ENCODE measurements at places on chromosomes 11 and 22. TPM values are rescaled to one million over a fixed set of nuclear protein-coding genes. Genes with fewer than 3 reads are reported as not detected.

The C11orf21 gene
- not detected for total RNA-seq

The DTX4 gene
- total RNA-seq = 3.7 TPM

The GCAT gene
- 3.5 TPM for total RNA-seq

The PIM3 gene
- 87.4 TPM for total RNA-seq

The DRD4 gene
- total RNA-seq = 0.34 TPM

The GRK3 gene
- 3.0 TPM for total RNA-seq

The APOL5 gene
- total RNA-seq = not detected

The MS4A6E gene
- total RNA-seq = not detected

The SLC25A45 gene
- total RNA-seq = 15.2 TPM

The DMC1 gene
- 5.0 TPM for total RNA-seq

The CHCHD10 gene
- total RNA-seq = 199 TPM

Data from A549 treated with AZD2906 at 1 μM for 4 hours (cell line).